ENCODE measurements at places on chromosomes 3 and 15.

GRCh38 chr3:127307112-127307835 lies 19.4 kb upstream of the PRR20G start:
- DNase-seq = no peak

DNA sequence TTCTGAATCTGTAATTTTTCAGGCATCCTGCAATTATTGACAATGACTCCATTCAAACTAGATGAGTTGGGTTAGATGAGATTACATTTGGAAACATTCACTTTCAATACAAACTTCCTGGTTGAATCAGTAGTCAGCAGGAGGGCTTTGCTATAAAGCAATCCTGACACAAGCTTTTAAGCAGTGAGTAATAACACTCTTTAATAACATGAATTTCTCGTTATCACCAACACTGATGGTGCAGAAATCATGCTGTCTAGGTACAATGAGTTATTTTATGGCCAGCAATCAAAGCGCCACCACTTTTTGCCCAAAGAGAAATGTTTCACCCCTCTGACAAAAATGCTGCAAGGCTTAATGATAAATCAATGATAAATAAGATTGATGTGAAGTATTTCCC lies 474.8 kb upstream of the CNTN4 start:
- no peak for DNase-seq

DNA sequence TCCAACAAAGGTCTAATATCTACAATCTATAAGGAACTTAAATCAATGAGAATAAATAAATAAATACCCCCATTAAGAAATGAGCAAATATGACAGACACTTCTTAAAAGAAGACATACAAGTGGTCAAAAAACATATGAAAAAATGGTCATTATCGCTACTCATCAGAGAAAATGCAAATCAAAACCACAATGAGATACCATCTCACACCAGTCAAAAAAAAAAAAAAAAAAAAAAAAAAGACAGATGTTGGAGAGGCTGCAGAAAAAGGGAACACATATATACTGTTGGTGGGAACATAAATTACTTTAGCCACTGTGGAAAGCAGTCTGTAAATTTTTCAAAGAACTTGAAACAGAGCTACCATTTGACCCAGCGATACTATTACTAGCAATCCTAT lies 31.6 kb upstream of the OR5H6 start:
- no peak for DNase-seq

DNA sequence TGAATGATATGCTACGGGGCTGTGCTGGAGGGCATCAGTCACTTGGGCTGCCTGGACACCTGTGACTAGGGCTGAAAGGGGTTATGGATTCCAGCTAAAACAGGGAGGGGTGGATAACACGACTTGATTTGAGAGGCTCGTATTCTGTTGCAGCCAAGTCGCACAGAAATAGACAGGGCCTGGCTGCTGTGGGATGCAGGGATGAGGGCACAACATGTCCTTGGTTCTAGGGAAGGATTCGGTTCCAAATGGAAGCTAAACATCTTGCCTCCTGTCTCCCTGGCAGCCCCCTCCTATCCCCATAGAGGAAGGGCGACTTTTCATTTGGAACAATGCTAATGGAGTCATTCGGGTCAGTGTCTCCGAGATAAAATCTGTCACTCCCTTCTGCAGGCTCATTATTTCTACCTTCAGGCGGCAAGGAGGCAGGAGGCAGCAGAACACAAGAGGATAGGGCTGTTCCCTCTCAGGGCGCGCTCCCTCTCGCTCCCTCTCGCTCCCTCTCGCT lies 433.8 kb upstream of the RBMS3 start:
- DNase-seq = no peak

GRCh38 chr3:36521007-36521379 lies 140.7 kb downstream of the STAC start:
- no peak for DNase-seq

DNA sequence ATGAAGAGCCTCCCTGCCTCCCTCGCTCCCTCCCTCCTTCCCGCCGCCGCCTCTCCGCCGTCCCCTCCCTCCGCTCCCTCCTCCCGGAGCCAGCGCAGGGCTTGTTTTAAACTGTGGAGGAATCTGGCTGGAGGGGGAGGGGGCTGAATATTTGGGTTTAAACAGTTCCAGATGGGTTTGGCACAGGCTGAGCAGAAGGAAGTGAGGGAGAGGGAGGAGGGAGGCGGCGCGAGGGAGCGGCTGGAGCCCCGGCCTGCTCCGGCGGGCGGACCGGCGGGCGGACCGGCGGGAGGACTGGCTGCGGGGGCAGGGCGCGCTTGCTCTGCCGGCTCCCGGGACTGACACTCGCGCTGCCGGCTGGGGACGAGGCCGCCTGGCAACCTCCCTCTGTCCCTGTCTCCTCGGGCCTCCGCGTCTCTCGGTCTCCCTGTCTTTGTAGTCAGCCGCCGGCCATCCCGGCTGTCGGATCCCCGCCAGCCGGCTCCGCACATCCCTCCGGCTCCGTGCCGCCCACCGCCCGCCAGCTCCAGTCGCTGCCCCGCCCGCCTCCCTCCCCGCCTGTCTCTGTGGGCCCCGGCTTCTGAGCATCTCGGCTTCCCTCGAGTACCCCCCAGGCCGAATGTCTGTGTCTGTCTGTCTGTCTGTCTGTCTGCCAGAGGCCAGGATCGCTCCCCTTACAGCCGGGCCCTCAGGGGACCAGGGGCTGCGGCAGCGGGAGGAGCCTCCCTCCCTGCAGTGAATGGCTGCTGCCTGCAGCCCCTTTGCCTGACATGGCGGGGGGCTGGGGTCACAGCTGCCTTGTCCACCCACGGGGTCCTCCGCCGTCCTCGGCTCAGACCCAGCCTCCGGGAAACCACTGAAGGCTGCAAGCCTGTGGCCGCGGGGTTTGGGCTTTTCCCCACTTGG lies 7.6 kb downstream of the EPHB3 start:
- DNase-seq = no peak

- DNase-seq = no peak
Measured at GRCh38 chr3:175383813-175384212, 524.7 kb downstream of the NAALADL2 start.

- DNase-seq = no peak
Measured at GRCh38 chr3:164479406-164479805, 598.9 kb downstream of the SI start.

DNA sequence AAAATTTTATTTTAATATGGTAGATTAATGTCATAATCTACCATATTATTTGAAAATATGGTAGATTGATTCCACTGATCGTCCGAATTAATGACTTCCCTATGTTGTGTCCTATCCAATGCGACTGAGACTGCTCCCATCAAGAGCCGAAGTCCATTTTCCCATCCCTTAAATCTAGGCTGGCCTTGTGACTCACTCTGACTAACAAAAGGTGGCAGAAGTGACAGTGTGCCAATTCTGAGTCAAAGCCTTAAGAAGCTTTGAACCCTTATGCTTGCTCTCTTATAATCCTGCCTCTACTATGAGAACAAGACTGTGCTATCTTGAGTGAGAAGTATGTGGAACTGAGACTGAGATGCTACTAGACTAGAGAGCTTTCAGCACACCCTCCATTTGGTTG lies 387.2 kb downstream of the ROBO1 start:
- DNase-seq = no peak

DNA sequence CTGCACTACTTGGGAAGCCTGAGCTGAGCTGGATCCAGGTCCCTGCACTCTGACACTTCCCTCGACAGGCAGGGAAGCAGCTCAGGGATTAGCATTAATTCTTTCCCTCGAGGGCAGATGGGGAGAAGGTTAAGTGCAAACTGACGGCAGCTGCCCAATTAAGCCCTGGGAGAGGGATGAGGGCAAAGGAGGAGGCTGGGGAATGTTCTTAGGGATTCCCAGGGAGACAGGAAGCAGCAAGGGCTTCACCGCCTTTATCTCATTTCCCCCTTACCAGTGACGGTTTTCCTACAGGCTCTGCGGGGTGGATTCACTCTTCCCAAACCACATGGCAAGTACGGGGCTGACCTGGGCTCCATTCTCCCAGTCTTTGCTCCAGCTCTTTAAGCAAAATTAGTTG lies 519.0 kb upstream of the PROK2 start:
- no peak for DNase-seq

DNA sequence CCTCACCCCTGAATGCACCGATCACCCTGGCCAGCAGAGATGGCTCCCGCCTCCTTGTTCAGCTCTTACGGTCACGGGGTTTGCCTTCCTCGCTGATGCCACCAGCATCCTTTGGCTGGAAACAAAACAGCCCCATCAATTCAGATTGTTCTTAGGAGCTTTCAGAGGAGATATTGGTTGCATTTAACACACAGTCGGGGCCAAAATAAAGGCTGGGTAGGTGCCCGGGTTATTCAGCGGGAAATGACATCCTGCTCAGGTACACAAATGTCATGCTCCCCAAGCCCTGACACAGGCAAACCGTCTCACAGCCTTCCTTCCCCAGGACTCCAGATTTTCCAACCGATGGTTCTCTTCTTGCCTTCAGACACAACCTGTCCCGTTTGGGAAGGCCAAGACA lies 62.4 kb upstream of the MEF2A start:
- DNase-seq = no peak

DNA sequence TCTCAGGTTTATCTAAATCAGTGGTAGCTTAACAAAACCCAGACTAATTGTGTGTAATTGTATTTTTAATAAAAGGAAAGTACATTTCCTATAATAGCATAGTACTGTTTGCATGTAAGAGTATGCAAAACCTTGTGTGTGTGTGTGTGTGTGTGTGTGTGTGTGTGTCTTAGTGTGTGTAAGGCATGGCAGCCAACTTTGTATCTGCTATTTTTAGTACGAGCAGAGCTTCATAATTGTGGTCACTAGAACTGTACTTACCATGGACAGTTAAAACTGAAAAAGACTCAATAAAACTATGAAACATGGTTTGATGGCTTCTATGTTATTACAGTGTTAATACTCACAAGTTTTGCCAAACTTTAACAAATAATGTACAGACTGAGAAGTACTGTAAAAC lies 6.2 kb downstream of the P2RY1 start:
- DNase-seq = no peak

GRCh38 chr15:32979710-32980109 lies 214.8 kb downstream of the FMN1 start:
- DNase-seq = no peak

DNA sequence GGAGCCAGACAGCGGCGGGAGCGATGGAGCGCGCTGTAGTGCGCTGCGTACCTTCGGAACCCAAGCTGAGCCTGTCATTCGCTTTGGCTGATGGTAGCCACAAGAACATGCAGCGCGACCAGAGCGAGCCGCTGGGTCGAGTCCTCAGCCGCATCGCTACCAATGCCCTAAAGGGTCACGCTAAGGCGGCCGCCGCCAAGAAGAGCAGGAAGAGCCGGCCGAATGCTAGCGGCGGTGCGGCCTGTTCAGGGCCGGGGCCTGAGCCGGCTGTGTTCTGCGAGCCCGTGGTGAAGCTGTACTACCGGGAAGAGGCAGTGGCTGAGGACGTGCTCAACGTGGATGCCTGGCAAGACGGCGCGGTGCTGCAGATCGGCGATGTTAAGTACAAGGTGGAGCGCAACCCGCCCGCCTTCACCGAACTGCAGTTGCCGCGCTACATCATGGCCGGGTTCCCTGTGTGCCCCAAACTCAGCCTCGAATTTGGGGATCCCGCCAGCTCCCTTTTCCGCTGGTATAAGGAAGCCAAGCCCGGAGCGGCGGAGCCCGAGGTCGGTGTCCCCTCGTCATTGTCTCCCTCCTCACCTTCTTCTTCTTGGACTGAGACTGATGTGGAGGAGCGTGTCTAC lies 498 bp downstream of the PDE12 start:
- DNase-seq = no peak

GRCh38 chr15:74816624-74817369 lies 4.2 kb downstream of the LMAN1L start:
- no peak for DNase-seq

GRCh38 chr3:31767920-31768319 lies 213.1 kb downstream of the OSBPL10 start:
- DNase-seq = no peak

Measured in stimulated activated CD4-positive, alpha-beta T cell treated with anti-CD3 and anti-CD28 coated beads, Interleukin-1b, Interleukin-23, amount 100 ng/mL, for 1 hour (primary cell).